ENCODE measurements at places on chromosomes 12 and 14. TPM values are rescaled to one million over a fixed set of nuclear protein-coding genes. Genes with fewer than 3 reads are reported as not detected.
A peak's percentile ranks its signal among the peaks of the same experiment; 100 is the strongest.

Gene SMOC1
- polyA plus RNA-seq, result 2.3 TPM

Gene FGF6
- polyA plus RNA-seq, result not detected

Gene PRH2
- 0.99 TPM for polyA plus RNA-seq

Gene GLIPR1L1
- 0.55 TPM for polyA plus RNA-seq

Gene ZNF384
- polyA plus RNA-seq, result 109 TPM

DNA sequence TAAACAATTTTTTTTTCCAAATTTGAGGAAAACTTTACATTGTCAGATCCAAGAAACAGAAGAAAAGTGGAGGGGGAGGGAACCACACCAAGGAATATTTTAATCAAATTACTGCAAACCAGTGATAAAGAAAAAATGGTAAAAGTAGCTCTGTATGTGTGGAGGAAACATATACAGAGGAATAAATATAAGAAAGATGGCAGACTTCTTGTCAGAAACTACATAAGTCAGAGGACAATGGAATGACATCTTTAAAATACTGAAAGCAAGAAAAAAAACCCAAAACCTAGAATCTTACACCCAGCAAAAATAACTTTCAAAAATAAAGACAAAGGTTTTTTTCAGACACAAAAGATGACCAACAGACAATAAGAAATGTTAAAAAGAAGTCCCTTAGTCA lies 10.2 kb upstream of the LLPH start:
- DNase-seq, result no peak

GRCh38 chr12:169528-170370 lies 44.2 kb downstream of the SLC6A12 start:
- no peak for DNase-seq

DNA sequence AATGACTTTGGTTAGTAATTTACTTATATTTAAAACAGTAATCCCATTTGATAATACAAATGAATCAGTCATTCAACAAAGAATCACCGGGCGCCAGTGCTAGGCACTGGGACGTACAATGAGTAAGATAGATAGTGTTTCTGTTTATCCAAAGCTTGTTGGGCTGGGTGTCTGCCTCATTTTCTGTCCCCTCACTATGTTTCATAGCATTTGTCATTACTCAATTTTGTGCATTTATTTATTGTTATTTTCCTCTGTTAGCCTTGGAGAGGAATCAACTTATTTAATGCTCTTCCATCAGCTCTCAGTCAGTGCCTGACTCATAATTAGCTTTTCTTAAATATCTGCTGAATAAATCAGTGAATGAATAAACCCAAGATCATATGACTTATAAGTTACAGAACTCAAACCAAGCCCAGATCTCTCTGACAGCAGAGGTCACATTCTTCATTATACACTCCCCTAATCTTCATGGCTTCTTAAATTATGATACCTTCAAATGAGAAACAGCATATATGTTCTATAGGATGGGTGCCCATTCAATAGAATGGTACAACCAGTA lies 86.2 kb downstream of the TSPAN8 start:
- DNase-seq, result no peak

DNA sequence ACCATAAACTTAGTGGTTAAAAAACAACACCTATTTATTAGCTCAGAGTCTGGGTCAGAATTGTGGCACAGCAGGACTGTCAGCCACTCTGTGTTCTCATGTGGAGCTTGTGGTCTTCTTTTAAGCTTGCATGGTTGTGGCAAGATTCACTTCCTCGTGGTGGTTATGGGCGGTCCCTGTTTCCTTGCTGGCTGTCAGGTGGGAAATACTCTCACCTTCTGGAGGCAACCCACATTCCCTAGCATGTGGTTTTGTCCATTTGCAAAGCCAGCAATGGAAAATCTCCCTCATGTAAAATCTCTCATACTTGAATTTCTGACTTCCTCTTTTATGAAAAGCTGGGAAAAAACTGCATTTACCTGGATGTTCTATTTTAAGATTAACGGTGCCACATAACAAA lies 229.8 kb downstream of the ALX1 start:
- DNase-seq, result no peak

GRCh38 chr12:117845271-117845904 lies 123.4 kb downstream of the KSR2 start:
- no peak for DNase-seq

DNA sequence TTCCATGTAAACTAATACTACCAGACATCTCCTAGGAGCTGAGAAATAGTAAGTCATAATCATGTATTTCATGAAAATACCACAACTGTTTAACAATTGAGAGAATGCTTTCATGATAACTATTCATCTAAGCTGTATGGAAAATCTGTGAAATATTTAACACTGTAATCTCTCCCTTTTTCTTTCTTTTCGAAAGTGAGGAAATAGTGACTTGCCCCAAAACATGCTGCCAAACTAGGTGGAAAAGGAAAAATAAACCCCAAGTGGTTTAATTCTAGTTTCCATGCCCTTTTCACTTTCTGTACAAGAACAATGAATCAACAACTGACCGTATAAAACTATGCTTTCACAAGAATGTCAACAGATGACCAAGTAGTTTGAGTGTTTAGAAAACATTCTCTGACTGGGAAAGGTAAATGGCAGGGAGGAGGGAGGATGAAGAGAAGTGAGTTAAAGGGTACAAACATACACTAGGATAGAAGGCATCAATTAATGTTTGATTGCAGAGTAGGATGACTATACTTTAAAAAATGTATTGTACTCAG lies 147.5 kb upstream of the AVPR1A start:
- DNase-seq, result no peak

DNA sequence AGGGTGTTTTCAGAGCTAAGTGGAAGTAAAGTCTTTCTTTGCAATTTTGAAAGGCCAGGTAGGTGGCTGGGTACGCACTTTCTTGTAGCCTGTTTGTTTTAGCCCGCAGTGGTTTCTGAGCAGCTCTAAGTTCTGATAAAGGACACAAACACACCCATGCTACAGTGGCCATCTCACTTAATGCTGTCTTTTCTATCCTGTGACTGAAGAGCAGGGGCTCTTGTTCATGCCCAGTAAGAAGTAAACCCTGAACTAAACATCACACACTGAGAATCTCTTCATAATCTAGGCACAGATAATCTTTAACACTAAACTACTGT lies 427.2 kb downstream of the RAD51B start:
- no peak for DNase-seq

DNA sequence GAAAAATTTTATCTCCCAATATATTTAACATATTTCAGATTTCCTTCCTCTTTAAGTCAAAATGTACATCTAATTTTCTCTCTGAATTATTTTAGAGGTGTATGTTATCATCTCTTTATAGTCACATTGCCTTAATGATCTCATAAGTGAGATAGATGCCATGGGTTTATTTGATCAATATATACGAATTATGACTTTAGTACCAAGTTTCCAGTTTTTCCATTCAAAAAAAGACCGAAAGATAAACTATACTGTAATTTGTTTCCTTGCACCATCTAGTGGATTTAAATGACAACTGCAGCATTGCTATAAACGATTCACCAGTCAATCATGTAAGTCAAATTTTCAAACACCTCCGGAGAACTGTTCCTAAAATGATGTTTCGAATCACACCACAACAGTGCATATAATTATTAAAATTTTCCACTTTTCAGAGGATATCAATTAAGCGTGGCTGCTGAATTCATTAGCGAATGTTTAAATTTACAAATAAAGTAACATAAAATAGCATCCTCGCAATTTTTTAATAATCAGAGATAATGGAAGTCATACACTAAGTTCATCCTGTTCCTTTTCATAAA lies 419 bp upstream of the ATXN7L3B start:
- DNase-seq, result peak; percentile 30

DNA sequence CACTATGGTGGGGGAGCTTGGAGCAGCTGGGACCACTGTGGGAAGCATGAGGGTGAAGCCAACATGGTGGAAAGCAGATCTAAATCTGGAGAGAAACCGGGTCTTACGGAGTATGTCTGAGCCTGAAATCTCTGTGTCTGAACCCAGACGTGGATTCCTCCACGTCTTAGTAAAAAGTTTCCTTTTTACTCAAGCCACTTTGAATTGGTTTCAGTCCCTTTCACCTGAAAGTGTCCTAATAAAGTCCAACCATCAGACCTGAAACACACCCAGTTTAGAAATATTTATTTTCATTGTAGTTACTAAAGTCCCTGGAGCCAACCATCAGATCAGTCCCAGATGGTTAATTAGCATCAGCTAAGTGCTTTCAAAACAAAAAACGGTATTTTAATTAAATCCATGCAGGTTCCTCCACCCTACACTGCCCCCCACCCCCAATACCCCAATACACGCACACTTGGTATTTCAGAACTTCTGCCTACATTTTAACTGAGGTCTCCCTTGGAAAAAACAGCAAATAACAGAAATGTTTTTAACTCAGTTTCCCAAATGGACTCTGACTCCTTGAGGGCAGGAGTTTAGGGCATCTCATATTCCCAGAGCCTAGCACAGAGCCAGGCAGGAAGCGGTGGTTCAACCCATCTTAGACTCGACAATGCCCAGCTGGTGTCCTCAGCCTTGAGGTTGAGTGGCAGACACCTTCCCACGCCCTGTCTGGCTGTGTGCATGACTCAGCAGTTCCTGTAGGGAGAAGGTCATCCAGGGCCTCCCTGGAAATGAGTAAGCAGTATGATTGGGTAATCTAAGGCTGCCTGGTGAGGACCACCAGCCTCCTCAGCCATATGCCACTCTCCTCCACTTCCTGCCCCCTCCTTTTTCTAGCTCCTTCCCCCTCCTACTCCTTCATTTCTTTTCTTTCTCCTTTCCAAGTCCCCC lies 175.8 kb downstream of the TTC8 start:
- no peak for DNase-seq

DNA sequence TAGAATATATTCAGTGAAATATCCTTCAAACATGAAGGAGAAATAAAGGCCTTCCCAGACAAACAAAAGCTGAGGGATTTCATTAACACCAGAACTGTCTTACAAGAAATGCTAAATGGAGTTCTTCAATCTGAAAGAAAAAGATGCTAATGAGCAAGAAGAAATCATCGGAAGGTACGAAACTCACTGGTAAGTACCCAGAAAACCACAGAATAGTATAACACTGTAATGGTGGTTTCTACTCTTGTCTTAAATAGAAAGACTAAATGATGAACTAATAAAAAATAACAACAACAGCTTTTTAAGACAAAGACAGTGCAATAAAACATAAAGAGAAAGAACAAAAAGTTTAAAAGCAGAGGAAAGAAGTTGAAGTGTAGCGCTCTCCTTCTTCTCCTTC lies 18.7 kb upstream of the RNF212B start:
- DNase-seq, result no peak

DNA sequence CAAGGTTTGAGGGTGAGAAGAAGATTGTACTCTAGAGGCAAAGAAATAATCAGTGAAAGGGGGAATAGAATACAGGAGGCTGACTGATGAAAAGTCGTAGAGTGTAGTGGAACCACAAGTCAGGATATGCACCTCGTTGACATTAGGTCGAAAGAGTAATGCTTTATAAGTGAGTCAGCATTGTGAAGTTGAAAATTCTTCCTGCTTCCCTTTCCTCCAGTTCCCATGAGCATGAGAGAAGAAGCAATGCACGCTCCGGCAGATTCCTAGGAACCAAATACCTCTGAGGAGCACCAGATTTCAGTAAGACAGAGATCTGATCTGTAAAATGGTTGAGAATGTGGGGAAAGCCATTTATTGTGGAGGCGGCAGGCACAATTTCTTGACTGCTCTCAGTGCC lies 16.5 kb downstream of the CCER1 start:
- no peak for DNase-seq

GRCh38 chr12:131443019-131444000 lies 267.6 kb upstream of the SFSWAP start:
- DNase-seq, result no peak

DNA sequence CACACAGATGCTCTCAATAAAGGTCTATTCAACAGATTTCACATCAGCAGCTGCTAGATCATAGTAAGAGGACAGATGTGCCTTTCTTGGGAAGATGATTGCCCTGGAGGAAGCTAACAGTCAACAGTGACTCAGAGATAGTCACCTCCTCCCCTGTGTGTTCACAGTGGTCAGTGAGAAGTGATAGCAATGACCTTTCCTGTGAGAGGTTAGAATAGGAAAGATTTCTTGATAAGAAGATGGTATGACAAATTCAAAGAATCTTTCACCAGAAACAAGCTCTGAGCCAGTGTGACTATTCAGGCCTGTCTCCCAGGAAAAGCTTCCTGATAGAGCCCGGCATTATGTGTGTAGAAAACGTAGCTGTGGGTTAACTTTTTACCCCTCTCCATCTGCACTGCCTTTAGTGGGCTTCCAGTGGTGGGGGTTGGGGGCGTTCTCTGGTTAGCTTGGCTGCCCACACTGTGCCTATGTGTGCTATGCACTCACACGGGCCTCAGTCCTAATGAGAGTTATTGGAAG lies 66.4 kb upstream of the ARHGAP5 start:
- DNase-seq, result no peak

DNA sequence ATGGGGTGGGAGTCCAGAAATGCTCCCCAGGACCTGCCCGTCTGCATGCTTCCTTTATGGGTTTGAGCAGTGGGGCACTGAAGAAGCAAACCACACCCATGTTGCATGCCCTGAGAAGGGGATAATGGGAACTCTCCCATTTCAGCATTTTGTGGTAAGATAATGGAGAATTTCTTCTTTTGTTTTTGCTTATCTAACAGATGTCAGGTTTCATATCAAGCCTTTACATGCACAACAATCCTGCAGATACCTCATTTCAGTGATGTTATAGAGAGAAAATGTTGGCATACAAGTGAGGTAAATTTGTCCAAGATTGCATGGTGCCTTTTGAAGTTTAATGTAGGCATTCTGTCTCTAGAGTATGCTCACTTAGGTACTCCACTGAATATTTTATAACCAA lies 177.0 kb downstream of the ALX1 start:
- no peak for DNase-seq

GRCh38 chr12:130846369-130846768 lies 7.3 kb upstream of the STX2 start:
- no peak for DNase-seq

GRCh38 chr14:68327231-68327630 lies 465.6 kb downstream of the ZFP36L1 start:
- DNase-seq, result no peak

DNA sequence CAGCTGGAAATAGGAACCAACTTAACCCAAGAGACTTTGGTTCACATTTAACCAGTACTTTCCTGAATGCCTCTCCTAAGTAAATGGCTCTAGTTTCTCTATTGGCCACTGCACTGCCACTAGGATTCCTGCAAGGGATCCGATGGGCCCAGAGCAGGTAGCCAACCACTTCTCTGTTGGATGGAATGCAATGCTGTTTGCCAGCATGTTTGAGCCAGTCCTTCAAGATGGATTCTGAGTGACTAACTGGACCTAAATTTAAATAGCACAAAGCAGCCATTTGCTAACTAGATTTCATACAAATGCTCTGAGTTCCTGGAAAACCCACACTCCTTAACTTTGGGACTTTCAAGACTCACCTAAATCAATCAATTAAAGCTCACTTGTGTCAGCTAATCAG lies 9.5 kb upstream of the CLEC2D start:
- no peak for DNase-seq
